ENCODE measurements at places on chromosomes 11 and 22.
A peak's percentile ranks its signal among the peaks of the same experiment; 100 is the strongest.

- DNase-seq: no peak
Measured at GRCh38 chr11:29773656-29774264, 243.1 kb downstream of the KCNA4 start.

GRCh38 chr11:94583866-94584500, 16.8 kb downstream of the PIWIL4 start:
- DNase-seq: no peak

DNA sequence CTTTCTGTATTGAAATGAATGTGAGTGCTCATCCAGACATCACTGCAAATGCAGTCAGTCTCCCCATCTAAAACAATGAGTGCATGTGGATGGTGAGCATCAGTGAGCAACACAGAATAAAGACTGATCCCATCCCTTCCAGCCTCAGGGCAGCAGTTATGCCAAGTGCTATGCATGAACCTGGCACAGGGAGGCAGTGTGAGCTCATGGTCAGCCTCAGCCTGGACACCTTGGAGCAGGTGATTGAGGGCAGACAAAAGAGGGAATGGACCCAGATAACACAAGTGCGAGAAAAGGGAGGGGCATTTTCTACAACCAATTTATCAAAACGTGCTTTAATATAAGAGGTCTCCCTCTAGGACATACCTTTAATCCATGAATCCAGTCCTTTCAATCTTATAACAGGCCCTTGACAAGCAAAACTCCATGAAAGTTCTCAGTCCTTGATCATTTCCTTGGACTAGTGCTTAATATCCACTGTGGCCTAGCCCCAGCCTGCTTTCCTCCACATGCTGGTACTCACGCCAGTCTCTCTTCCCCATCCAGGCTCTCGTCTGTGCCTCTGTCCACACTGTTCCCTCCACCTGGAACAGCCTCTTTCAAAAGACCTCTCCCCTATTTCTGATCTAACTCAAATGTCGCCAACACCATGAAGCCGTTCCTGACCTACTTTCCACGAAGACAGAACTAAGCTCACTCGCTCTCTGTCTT, 50.5 kb upstream of the LRRC55 start:
- no peak for DNase-seq

GRCh38 chr11:15565880-15566279, 451.2 kb downstream of the INSC start:
- peak; percentile 2 for DNase-seq

DNA sequence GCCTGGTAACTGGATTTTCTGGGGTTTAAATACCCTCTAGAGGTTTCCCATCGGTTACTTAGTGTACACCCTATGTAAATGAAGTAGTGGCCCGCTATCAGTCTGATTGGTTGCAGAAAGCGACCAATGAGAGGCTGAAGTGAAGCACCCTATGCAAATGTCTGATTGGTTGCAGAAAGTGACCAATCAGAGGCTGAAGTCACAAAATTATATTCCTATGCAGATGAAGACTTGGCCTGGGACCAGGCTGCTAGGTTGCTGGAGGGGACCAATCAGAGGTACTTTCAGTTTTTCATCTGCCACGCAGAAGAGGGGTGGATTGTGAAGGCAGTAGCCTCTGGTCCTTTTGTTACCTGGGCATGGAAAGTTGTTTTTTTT, 134.8 kb downstream of the TBC1D22A start:
- DNase-seq: no peak

GRCh38 chr11:65741185-65741584, 20.6 kb upstream of the RNASEH2C start:
- DNase-seq: no peak

- no peak for DNase-seq
Measured at GRCh38 chr11:96221244-96222070, 121.5 kb downstream of the MAML2 start.

DNA sequence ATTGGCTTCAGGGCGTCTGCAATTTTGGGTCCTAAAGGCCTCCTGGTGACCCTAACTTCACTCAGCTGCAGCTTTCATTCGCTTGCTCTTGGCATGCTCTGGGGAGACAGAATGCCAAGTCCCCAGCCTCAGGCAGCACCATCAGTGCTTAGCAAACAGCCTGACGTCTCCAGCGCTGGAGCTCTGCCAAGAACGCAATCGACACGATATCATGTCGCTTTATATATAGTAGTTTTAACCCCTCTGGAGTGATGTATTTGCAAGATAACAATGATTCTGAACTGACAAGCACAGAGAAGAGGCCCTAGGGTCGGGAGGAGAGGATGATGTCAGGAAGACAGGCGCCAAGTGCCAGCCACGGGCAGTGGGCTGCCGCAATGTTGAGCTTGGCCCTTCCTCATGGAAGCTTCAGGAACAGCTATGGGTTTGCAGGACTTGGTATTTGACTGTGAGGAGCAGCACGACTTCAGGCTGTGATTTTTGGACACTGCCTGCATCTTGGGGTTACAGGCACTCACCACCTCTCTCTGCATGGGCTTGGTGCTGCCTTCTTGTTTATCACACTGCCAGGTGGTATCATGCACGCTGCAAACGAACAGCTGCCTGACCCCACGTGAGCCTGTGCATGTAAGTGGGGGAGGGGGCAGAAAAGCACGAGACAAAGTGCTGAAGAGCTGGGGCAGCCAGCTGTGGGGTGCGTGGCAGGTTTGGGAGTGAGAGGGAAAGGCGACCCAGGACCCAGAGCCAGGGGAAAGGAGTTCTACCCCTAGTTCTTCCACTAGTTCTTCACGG, 26.1 kb downstream of the B3GAT1 start:
- peak; percentile 68 for DNase-seq

- no peak for DNase-seq
Measured at GRCh38 chr11:3091081-3091845, 34.0 kb upstream of the CARS1 start.

- DNase-seq: peak; percentile 73
Measured at GRCh38 chr22:49632199-49633009, 195.3 kb downstream of the BRD1 start.

- DNase-seq: no peak
Measured at GRCh38 chr11:64151337-64151736, 14.6 kb downstream of the MACROD1 start.

DNA sequence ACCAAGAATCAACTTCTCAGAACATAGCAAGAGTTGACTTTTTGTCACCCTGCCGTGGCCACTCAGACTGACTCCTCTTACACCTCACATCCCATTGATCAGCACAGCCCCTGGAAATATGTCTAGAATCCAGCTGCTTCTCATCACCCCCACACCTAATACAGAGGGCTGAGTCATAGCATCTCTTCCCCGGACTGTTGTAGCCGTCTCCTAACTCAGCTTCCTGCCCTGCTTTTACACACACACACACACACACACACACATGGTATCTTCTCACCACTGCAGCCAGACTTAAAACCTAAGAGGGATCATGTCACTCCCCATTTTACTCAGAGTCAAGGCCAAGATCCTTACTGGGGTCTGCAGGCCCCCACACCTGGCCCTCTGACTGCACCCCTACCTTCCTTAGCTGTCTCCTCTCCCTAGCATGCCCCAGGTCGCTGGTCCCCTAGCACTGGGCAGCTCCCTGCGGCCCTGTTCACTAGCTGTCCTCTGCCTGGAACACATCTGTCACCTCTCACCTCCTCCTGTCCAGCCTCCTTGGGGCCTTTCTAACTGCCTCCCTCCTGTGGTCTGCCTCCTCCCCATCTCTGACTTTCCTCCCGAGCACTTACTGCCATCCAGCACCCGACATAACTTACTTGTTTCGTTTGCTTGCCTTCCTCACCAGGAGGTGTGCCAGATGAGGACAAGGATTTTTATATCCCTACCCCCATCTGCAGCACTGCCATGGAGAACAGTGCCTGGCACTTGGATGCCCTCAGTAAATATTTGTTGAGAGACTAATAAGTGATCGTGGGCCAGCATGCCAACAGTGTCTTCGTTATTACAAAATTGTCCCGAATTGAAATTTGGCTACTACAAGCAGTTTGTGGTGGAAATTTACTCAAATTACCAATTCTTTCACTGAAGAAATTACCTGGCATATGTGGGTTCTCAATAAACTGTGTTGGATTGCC, 61.9 kb downstream of the BMAL1 start:
- no peak for DNase-seq

GRCh38 chr11:62732830-62733229, 4.5 kb downstream of the TTC9C start:
- no peak for DNase-seq

DNA sequence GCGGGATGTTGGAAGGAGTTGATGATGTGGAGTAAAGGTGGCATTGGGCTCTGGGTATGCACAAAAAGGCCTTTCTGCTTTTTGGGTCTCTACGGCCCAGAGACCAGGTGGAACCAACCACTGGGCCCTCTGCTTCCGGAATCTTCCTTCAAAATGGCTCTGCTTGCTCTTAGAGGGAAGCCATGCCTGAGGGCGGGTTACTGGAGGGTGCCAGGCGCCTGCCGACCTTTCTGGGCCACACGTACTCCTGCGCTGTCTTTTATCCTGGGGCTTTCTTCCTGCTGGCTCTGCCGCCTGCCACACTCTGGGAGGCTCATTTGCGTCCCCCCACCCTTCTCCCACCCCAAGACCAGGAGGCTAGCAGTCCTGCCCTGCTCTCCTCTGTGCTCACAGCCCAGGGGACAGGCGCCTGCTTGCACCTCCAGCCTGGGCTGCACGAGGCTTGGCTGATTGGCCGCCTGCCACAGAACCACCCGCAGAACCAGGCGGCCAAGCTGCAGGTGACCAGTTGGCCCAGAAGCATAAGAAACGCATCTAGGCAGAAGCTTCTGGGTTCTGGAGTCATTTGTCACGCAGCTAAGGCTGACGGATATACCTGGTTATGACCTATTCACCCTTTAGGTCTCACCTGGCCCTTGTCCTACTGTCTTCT, 536.9 kb downstream of the TBC1D22A start:
- DNase-seq: no peak

GRCh38 chr11:105609341-105609781, 512 bp upstream of the GRIA4 start:
- DNase-seq: no peak

DNA sequence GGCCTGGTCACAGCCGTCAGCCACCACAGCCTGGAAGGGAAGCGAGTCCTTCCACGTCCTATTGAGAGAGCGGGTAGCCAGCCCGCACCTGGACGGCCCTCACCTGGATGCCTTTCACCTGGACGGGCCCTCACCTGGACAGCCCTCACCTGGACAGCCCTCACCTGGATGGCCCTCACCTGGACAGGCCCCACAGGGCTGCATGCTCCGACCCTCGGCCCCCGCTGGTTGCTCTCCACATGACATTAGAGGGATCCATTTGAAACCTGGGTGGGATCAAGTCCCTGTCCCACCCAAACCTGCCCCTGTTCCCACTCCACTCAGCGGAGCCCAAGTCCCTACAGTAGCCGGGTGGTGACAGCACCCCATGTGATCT, 3.7 kb downstream of the C1QTNF6 start:
- no peak for DNase-seq

GRCh38 chr11:115656041-115656440, 151.8 kb upstream of the CADM1 start:
- no peak for DNase-seq

DNA sequence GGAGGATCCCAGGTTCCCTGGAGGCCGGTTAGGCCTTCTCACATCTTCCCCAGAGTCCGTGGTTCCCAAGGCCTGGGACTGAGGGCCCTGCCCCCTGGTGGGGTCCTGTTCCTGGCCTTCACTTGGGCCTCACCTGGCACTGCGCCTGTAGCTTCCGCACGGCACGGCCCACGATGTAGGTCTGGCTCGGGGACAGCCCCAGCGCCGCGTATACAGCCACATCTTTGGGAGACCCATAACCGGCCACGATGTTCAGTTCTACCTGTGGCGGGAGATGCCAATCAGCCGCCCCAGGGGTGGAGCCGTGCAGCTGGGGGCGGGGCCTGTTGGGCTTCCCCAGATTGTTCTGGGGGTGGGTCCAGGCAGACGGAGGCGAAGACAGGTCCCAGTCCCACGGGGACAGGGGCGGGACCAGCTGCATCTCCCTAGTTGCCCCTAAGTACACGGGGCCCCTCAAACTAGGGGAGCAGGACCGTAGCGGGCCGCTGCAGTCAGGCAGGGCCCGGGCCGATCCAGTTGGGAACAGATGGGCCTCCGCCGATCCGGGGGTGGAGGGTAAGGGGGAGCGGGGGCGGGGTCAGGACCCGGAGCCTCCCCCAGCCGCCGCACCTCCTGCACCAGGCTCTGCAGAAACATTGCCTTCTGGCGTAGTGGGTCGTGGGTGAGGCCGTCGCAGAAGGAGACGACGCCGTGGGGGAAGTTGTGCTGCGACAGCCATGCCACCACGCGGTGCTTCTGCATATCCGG, 10.1 kb downstream of the AIP start:
- no peak for DNase-seq

DNA sequence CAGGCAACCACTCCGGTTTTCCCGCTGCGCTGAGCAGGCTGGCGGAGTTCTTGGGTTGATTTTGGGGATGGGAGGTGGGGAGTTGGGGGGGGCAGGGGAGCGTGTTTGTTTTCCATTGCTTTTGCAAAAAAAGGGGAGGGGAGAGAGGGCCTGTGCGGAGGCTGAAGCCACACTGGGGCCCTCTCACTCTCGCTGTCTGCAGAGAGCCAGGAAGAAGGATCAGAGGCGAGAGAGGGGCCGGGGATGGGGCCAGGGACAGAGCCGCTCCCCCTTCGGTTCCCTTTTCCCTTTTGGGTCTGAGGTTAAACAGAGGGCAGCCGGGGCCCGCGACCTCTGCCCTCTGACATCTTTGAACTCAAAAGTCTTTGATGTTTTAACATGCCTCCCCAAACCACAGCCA, 17.4 kb upstream of the H19 start:
- DNase-seq: no peak

GRCh38 chr11:120938260-120938659, 85.6 kb upstream of the TBCEL start:
- DNase-seq: no peak

- no peak for DNase-seq
Measured at GRCh38 chr22:44353041-44353440, 40.3 kb upstream of the SHISAL1 start.

- DNase-seq: no peak
Measured at GRCh38 chr11:35479731-35480130, 45.7 kb downstream of the PAMR1 start.

DNA sequence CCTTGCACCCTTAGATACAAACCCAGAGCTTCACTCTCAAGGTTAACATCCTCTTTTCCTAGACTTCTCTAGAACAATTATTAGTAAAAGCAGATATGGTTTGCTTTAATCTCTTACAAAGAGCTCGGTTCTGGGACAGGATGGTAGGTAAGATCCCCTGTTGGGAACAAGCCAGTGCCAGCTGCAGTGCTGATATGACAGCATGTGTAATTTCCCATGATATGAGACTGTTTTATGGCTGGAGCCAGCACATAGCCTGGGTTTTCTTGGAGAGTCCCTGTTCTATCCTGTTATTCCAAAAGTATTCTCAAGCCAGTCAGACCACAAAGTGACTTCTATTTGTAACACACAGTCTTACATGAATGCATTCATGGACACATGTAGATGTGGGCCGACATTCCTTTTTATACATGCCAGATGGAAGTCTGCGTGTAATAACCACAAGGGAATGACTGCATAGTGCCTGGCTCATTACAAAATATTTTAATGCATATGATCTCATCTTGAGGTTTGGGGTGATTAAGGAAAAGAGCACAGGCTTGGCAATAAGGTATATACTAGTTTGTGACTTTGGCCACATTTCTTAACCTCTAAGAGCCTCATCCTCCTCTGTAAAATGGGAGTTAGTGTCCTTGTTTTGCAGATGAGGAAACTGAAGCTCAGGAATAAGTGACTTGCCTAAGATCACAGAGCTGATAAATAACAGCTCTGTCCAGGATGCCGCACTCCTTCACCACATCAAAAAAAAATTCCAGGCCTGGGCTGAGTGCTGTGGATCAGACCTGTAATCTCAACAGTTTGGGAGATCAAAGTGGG, 21.8 kb downstream of the CLMP start:
- no peak for DNase-seq
